ENCODE measurements at places on chromosomes 1 and 21.

GRCh38 chr21:22885079-22885478, 1886.9 kb downstream of the NCAM2 start:
- no peak for DNase-seq

GRCh38 chr1:167679714-167680113, 42.1 kb upstream of the MPZL1 start:
- DNase-seq, result peak; percentile 39

DNA sequence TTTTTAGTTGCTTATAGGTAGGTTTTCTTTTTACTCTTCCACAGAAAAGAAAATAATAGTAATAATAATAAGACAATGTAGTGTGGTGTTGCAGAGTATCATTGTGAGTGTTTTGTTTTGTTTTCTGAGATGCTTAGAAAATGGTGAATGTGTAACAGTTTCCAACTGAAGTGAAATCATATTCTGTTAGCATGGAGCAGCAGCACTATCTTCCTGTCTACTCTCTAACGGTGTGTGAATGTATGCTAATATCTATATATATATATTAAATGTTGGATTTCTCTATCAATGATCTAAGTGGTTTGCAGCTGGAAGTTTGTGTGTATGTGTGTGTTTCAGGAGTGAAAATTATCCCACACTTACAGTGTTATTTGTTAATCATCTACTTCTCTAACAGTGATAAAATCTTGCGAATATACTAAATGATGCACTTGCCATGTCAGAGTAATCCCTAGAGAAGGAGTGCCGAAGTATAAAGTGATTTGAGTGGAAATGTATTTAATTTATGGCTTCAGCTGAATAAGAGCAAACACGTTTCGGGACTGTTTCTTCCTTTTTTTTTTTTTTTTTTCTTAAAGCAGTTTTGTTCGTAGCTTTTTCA, 377 bp downstream of the SAMD13 start:
- DNase-seq, result no peak

DNA sequence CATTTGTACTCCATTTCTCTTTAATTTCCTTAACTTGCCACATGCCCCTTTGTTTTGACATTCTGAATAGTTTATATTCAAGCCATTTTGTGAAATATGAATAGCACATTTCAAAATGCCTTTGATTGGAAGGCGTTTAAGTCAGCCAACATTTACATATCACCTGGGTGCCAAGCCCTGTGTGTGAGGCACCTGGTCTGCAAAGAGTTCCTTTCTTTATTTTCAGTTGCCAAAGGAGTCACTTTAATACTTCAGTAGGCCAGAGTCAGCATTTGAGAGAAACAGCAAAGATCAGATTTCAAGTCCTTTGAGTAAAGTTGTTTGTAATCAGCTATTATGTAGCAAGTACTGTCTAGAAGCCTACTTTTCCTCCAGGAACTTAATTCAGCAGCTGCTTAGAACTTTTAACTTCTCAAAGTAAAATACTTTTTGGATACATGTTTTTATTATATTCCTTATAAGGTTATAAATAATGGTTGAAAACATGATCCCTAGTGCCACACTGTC, 70.8 kb downstream of the DTL start:
- no peak for DNase-seq

- no peak for DNase-seq
These were observed at the start of gene CACNA1E for GRCh38 chr1:181483285-181484195. Gene CACNA1E (plus strand): TSS chr1:181483517. CDS start chr1:181483745, 228 bp downstream.

- DNase-seq, result no peak
These were observed 58.1 kb downstream of the LHX4 start for GRCh38 chr1:180287988-180288705.

DNA sequence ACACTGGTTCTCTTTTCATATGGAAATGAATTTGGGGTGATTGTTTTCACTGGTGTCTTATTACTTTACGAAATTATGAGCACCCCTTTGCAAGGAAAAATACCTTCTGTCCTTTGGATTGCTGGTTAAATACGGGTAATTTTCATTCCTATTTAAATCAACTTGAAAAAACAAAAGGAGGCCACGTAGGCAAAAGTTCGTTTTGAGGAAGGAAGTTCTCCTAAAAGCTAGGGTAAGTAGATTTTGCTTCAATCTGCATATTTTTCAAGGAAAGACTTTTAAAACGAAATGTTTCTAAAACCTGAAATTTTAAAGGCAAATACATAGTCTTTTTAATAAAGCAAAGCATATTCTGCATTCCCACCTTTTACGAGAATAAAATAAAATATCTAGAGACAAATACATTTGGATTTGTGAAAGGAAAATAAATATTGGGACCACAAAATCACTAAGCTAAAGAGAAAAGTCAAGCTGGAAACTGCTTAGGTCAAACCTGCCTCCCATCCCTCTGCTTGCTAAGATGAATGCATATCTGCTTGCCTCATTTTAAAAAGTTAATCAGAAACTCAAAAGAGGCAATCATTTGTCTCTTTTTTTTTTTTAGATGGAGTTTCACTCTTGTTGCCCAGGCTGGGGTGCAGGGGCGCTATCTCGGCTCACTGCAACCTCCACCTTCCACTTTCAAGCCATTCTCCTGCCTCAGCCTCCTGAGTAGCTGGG, 70.9 kb upstream of the ETS2 start:
- no peak for DNase-seq

DNA sequence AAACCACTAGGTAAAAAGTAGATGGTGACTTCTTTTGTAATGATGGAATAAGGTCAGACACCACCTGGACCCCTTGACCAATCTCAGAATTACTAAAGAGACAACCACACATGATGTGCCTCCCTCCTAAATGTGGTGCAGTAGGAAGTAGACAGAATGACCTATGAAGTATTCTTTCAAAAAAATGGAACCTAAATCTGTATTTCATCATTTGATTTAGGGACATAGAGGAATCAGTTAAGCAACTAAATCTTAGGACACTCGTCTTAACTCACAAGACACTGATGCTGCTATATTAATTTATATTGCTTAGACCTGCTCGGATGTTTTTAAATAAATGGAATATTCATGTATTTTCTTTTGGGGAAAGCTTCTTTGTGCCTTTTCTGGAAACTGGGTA, 80.9 kb upstream of the IRF2BP2 start:
- DNase-seq, result no peak

GRCh38 chr1:229590119-229590518, 31.6 kb upstream of the ABCB10 start:
- no peak for DNase-seq

DNA sequence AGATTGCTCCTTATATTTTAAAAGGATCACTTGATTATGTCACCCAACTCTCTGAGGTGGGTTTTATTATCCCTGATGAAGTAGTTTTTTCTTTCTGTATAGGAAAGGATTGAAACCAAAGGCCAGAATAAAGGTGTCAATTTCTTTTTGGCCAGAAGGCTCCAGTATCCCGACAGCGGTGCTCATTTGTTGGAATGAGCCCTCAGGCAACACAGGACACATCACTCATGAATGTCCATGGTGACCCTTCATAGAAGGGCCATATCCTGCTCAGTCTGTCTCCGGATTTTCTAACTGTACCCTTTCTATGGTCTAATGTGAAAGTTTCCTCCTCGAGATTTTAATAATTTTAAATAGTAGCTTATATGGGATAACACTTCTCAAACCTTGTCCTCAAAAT, 171.3 kb upstream of the USP24 start:
- DNase-seq, result no peak

DNA sequence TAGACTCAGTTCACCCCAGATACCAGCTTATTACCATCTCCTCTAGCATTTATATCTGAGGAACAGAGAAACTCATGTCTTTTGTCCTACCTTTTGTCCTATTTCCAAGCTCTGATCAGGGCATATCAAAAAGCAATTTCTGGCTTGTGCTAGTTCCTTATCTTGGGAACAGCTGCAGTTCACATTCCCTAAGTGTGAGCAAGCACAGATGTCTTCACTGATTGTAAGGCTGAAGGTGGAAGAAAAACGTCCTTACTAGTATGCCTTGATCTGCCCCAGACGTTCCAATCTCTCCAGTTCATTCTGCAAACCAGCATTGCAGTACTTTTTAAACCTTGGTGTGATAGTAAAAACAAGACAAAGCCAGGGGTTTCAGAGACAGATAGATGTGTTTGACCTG, 139.8 kb downstream of the NCAM2 start:
- no peak for DNase-seq

GRCh38 chr1:232524056-232524455, 105.9 kb downstream of the SIPA1L2 start:
- no peak for DNase-seq

GRCh38 chr1:91499904-91500755, 521 bp upstream of the CDC7 start:
- no peak for DNase-seq

GRCh38 chr1:177246710-177247580, 76.2 kb downstream of the BRINP2 start:
- no peak for DNase-seq

- peak; percentile 20 for DNase-seq
These were observed 1.5 kb downstream of the LSS start for GRCh38 chr21:46226920-46227599.

GRCh38 chr1:24351247-24351646, 32.1 kb downstream of the GRHL3 start:
- DNase-seq, result no peak

DNA sequence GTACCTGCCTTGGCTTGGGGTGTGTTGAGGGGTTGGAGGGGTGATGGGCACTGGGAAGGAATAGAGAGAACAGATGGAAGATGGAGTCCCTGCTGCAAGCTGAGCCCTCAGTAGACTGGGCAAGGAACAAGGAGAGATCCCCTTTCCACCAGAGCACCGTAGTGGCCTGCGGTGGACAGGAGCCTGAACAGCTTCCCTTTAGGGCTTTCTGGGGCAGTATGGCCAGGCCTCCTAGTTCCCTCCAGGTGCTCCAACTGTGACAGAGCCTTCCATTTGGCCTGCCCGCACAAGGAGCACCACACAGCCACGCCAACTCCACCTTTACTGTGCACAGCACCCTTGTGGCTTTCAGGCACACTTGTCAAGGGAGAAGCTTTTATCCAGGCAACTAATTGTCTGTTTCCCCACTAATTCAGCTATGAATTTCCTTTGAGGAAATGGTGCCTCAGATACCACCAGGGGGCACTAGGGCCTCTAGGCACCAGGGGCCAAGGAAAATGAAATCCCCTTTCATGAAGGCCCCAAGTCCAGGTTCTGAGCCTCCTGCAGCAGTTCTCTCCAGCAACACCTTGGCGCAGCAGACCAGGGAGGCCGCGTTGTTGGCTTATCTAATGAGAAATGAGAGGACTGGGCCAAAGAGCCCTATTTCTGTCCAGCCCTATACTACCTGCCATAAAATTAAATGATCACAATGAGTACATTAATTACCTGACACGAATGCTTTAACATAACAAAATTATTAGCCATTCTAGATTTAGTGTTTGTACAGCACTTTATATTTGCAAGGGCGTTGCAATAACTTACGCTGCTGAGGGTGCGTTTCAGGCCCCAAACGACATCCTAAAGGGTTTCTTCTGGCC, 23.1 kb upstream of the ERI3 start:
- peak; percentile 67 for DNase-seq

DNA sequence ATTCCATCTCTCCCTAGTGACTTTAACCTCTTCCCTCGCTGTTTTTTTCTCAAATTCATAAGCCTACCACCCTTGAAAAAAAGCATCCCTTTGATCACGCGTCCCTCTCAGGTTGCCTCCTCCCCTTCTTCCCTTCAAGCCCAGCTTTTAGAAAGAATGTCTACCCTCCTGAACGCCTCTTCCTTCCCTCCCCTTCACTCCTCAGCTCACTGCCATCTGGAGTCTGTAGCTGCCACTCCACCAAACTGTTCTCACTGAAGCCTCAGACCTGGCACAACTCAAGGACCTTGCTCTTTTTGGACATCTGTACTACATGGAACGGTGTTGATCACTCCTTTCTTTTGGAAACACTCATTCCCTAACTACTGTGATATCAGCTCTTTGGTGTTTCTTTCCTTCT, 80.6 kb downstream of the SLC25A24 start:
- no peak for DNase-seq

- no peak for DNase-seq
These were observed 448.6 kb downstream of the CAMTA1 start for GRCh38 chr1:7233646-7234470.

DNA sequence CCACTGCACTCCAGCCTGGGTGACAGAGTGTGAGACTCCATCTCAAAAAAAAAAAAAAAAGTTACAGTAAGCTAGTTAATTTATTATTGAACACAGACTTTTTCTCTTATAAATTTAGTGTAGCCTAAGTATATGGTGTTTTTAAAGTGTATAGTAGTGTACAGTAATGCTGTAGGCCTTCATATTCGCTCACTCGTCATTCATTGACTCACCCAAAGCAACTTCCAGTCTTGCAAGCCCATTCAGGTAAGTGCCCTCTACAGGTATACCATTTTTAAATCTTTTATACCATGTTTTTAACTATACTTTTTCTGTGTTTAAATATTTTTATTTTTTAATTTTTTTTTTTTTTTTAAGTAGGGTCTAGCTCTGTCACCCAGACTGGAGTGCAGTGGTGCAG, 12.1 kb downstream of the POU2F1 start:
- no peak for DNase-seq

DNA sequence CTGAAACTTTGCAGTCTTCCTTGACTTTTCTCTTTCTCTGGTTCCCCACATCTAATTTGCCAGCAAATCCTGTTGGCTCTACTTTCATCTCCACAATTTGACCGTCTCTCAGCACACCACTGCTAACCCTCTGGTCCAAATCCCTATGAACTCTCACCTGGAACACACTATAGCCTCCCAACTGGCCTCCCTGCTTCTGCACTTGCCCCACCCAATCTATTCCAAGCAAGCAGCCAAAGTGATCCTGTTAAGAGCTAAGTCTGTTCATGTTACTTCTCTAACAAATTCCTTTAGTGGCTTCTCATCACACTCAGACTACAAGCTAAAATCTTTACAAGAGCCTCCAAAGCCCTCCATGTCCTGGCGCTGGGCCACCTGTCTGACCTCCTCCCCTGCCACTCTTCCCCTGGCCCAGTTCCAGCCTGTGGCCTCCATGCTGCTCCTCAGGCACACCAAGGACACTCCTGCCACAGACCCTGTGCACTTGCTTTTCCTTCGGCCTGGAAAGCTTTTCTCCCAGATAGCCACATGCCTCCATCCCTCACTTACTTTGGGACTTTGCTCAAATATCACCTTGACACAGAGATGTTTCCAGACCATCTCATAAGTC, 104.1 kb downstream of the DTL start:
- DNase-seq, result no peak

DNA sequence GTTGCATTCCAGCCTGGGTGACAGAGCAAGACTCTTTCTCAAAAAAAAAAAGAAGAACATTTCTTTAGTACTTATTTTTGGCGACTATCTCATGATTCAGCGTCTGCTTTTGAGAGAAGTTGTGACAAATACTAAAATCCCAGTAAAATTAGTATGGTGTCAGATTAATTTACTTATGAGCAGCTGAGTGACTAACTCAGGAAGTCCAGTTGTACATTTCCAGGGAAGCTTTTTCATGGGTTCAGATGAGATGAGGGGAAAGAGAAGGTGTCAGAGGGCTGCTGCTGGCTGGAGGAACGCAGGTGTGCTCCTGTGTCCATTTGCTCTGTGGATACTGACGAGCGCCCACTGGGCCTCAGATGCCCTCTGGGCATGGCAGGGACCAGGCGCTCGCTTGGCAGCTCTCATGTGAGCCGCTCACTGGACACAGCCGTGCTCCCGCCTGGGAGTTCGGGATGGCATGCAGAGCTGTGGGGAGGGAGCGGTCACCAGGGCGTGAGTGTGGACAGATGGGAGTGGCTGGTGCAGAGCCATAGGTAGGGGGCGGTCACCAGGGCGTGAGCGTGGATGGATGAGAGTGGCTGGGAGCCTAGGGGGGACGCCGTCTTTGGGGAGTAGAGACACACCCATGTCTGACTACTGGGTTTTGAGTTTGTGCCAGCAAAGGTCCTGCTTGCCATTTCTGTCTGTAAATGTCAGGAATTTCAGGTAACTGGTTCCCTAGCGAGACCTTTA, 55.0 kb downstream of the ADARB1 start:
- DNase-seq, result no peak

- no peak for DNase-seq
These were observed 3.8 kb downstream of the IRF2BP2 start for GRCh38 chr1:234605983-234606783.

All from HuH-7 (cell line).